Stimulated activated CD4-positive, alpha-beta T cell treated with anti-CD3 and anti-CD28 coated beads, Interleukin-4, amount 100 ng/mL, for 24 hours (primary cell): ENCODE measurements at places on chromosomes 13 and 19.

DNA sequence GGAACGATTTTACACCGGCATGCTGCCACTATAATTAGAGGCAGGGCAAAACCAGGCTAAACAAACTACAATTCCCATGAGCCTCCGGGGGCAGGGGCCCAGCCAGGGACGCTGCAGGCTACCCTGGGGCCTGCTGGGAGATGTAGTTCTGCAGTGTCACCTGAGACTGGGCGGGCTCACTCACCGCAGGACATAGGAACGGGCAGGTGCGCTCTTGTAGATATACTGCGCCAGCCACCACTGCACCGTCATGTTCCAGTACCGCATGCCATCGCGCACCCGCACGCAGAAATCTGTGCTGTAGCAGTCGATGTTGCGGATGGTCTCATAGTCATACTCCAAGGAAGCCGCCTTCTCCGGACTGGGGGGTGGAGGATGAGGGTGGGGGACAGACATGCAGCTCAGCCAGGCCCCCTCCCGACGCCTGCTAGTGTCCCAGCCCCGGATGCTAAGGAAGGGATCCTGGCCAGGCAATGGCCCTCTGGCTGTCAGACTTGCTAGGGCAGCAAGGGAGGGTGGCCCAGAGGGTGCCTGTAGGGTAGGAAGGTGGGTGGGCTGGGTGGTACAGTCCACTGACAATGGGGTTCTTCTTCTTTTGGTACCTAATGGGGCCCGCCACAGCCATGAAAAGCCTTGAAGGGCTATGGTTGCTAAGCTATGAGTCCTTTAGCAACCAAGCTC is 5.8 kb upstream of the TMC4 start:
- DNase-seq = peak; percentile 33

GRCh38 chr13:98216135-98216565 is 39.1 kb upstream of the RNF113B start:
- no peak for DNase-seq

DNA sequence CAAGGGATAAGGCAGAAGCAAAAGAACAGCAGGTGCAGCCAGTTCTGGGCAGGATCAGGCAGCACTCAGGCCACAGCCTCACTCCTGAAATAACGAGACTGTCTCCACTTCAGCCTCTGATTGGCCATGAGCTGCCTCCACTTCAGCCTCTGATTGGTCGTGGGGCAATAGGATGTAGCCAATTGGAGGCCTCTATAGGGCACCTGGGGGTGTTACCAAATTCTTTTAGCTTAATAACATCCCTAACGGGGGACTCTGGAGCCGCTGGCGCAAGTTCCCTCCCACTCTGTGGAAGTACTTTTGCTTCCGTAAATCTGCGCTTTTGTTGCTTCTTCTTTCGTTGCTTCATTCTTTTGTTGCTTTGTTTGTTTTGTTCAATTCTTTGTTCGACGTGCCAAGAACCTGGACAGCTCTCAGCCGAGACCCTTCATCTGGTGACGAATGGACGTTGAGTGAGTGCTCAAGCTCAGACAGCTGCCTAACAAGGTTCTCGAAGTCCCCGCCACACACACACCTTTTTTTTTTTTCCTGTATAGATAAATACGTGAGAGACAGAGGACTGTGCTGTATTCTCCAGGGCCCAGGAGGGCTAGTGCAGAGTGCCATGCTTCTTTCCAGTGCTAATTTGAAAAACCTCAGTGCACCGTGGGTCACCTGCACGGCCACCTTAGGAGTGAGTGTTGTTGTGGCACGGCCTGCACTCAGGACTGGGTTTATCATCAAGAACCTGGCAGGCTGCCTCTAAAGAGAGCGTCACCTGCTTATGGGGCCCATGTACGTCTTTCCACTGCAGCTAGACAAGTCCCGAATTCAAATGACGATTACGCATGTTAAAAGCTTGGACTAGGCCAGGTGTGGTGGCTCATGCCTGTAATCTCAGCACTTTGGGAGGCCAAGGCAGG is 32.0 kb upstream of the TUBGCP3 start:
- DNase-seq = no peak

DNA sequence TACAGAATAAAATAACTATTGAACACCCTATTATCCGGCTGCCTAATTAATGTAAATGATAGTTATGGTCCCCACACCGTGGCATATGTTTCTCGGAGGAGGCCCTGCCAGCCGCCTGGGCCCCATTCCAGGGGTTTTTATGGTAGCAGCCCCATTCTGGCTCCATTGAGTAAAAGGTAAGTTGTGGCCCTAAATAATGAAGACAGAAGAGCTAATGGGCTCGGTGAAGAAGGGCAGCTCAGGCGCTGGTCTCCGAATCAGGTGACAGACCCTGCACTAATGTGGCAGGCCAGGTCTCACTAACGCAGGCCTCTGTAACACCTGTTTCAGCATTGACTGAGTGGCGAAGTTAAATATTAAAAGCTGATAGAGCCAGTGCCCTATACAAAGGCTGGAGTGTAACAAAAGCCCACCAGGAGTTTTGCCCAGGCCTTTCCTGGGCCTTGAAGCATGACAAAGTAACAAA is 19.1 kb downstream of the POP4 start:
- no peak for DNase-seq

DNA sequence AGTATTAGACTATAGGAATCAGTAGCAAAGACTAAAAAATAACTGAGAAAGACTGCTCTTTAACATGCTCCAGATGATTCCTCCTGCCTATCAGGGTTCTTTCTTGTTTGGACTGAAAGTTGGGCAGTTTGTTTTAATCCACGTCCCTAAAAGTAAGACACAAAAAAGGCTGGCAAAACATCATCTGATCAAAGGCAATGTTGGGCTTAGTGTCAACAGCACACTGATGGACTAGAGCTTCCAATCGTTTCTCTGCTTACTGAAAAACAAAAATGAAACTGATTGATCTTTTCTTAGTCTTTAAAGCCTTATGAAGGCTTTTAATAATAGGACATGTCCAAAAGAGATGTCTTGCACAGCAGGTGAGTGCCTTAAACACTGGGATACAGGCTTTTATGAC is 1567.9 kb upstream of the PRR20A start:
- DNase-seq = no peak

- no peak for DNase-seq
Measured at GRCh38 chr19:42601811-42602443, 7.2 kb upstream of the CEACAM8 start.

DNA sequence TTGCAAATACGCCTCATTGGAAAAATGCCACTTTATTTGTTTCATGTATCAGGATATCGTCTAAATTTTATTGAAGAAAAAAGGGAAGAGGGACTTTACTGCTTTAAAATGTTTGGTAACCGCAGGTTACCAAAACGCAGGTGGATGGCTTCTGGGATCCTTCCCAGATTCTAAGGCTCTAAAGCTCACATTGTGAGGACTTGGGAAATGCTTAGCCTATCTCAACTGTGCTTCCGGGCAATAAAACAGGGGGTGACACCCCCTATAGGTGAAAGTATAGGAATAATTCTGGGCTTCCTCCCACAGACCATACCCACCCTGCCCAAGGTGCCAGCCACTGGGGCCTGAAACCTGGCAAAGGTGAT is 73.2 kb upstream of the IPO5 start:
- DNase-seq = no peak

GRCh38 chr13:33112766-33113165 is 96.5 kb downstream of the KL start:
- DNase-seq = no peak

DNA sequence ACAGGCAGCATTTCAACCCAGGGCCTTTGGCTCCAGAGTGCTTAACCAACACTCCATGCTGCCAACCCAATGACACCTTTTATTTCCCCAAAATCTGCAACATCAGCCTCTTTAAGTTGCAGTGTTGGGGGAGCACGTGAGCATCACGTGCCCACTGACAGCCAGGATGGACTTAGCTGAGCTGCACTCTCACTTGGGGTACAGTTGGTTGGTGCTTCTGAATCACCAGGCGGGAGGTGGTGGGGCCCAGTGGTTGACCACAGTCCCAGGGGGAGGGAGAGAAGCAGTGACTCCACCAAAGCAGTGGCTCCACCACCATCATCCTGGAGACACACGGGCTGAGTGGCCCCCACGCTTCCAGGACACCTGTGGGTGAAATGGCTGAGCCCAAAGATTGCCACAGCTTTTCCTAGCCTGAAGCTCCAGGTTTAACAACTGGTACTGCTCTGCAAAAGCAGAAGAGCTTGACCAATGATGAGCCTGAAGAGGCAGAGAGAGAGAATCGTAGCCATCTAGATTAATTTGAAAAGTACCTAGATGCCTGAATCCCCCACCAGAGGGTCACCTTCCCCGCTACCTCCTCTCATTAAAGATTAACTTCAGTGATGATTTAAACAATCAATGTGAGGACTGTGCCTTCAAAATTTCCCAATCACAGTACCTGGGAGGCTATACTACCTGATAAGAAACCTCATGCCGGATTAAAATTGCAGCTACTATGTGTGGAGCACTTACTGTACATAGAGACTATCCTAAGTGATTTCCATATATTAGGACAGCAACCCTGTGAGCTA is 193.8 kb downstream of the FOXO1 start:
- no peak for DNase-seq

DNA sequence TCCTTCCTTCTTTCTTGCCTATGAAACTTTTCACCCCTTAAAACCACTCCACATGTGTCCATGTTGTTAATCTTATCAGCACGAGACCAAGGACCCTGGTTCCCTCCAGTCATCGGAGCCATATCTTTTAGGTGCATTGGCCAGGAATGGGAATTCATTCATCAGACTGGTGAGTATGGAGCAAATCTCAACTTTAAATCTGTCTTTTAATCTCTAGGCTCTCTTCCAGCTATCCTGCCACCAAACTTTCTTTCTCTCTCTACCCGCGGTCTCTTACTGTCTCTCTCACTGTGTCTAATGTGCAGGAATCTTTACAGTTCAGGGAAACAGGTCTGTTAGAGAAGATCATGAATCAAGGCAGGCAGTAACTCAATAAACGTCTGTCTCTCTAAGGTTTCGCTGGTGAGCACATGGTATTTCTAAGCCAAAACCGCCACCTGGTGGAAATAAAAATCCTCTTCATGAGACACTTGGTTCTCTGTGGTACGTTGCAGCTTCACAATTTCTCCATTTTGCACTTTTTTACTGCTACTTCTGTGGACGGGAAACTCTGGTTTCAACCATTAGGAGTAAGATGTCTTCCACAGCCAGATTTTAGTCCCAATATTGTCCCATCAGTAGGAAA is 16.1 kb downstream of the LGALS16 start:
- peak; percentile 69 for DNase-seq

GRCh38 chr19:28686756-28687155 is 526.2 kb downstream of the UQCRFS1 start:
- no peak for DNase-seq

DNA sequence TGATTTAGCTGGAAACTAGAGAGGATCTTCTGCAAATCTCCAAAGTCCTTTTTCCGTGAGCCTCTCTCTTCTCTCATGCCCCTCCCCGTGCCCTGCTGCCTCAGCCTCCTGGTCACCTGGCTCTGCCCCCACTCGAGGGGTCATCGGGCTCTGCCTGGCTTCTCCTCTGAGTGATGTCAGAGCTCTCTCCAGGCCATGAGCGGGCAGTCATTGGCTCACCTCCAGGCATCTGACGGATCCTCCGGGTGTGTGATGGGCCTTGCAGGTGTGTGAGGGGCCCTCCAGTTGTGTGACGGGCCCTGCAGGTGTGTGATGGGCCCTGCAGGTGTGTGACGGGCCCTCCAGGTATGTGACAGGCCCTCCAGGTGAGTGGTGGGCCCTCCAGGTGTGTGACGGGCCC is 10.3 kb upstream of the GAS6 start:
- DNase-seq = no peak

- DNase-seq = no peak
Measured at GRCh38 chr13:79034341-79034740, 371.7 kb downstream of the RBM26 start.

DNA sequence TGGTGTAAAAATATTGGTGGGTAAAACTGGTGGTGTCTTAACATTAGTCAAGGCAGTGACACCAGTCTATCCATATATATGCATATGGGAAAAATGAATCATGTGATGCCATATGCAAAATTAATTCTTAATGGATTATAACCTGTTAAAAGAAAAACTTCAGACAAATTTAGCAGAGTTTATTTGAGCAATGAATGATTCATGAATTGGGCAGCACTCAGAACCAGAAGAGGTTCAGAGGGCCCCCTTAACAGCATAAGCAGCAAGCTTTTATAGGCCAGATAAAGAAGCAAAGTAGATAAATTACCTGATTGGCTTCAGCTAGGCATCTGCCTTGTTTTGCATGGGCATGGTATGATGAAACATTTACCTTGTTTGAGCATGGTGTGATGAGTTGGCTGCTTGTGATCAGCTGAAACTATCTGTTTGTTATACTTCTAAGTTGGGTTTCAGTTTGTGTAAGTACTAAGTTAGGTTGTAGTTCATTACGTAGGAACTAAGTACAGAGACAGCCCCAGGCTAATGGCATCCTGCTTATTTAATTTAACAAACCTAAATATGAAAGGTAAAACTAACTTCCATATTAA is 66.6 kb downstream of the DNAJC15 start:
- no peak for DNase-seq

DNA sequence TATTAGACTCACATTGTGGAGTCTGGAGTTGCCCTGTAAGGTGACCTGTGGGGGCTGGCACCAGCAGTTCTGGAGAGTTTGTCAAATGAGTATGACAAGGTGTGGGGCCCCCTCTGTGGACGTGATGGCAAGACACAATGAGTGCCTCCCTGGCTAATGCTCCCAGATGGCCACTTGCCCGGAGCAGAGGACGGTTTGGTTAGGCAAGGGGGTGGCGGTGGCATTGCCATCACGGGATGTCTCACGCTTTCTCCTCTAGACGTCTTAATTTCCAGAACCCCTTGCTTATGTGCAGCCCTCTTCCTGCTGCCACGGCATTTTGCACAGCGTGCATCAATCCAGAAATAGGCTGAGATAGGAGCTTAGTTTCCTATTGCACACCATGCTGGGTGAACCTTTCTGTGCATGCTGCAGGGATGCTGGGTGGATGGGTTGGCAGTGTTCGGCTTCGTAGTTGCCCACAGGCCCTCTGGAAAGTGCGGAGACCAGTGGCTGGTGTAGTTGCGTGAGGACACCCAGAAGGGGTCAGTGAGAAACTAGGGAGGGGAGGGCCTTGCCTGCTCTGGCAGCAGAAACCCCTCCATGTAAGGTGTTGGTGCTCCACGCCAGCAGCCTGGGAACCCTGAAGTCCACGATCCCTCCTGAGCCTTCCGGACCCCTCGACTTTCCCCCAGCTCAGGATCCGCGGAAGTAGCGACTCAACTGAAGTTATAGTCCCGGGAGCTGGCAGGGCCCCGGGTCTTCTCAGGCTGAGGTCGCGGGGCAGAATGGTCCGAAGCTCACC is 18.1 kb upstream of the LRP3 start:
- no peak for DNase-seq

GRCh38 chr13:59774491-59774971 is 389.2 kb downstream of the DIAPH3 start:
- DNase-seq = no peak

DNA sequence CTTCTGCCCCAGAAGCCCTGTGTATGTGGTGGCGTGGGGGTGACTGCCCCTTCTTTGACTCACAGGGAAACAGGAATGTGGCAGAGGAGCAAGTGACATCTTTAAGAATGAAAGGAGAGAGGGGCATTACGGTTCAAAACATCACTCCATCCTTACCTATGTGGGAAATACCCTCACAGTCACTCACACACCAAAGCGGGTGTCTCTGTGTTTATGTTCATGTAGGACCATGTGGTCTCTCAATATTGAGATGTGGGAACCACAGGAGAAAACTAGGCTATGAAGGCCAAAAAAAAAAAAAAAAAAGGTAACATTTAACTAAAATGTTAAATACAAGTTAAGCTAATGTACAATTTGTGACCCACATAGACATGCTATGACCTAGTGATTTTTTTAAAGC is 153.6 kb upstream of the GPR12 start:
- DNase-seq = no peak
